ENCODE measurements at places on chromosomes 3 and 15.

- DNase-seq: no peak
Observed at GRCh38 chr15:63401078-63401477, 19.4 kb upstream of the CA12 start.

DNA sequence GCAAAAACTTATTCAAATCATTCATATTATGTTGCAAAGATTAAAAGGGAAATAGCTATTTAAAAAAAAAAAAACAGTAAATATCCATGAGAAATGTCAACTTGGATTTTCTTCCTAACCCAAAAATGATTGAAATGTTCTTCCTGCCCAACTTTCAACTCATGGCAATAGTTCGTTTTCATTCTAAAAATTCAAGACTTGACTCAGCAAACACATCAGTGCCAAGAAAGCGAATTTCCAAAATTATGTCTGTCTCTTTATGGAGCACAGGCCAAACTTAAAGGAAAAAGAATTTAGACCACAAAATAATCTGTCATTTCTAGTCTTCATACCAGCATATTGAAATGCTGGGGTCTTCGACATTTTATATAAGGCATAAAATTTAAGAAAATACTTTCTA is 63.7 kb downstream of the MAGI1 start:
- no peak for DNase-seq

DNA sequence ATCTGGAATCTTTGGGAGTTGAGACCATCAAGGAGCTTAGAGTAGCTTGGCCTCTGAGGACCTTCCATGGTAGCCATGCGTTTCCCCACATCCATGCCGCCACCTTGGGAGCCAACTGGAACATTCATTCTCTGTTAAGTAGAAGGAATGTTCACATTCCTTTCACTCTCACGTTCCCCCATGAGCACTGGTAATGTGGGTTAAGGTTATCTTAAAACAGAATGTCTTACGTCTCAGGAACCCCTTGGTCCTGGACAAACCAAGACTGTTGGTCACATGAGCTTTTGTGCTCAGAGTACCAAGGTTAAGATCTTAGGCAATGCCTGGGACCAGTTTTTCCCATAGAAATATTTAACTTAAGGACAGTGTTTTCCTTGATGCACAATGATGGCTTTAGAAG is 211.7 kb upstream of the UBE2E1 start:
- DNase-seq: no peak

DNA sequence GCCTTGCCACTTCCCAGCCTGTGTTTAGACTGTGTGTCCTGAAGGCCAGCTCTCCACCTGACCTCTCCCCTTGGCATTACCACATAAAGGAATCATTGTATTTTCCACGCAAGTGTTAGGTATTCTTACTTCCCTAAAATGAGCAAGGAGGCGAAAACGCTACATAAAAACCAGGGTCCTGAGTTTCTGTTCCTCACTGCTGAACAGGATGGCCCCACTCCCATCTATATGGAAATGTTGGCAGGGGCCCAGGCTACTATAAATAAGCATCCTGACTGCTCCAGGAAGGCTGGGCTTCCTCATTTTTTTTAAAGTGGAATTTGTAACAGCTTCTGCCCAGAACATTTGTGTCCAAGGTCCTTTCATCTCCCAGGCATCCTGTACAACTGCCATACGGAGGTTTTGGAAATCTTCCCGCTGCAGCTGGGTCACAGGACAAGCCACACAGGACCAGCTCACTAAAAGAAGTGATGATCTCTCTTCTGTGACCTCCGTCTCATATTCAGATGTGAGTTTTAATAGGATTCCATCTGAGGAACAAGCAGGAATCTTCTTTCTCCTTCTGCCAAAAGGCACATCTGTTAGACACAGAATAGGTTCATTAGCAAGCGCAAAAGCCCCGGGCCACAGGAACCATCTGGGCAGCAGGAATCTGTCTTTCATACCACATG is 56.4 kb upstream of the LIMD1 start:
- no peak for DNase-seq

DNA sequence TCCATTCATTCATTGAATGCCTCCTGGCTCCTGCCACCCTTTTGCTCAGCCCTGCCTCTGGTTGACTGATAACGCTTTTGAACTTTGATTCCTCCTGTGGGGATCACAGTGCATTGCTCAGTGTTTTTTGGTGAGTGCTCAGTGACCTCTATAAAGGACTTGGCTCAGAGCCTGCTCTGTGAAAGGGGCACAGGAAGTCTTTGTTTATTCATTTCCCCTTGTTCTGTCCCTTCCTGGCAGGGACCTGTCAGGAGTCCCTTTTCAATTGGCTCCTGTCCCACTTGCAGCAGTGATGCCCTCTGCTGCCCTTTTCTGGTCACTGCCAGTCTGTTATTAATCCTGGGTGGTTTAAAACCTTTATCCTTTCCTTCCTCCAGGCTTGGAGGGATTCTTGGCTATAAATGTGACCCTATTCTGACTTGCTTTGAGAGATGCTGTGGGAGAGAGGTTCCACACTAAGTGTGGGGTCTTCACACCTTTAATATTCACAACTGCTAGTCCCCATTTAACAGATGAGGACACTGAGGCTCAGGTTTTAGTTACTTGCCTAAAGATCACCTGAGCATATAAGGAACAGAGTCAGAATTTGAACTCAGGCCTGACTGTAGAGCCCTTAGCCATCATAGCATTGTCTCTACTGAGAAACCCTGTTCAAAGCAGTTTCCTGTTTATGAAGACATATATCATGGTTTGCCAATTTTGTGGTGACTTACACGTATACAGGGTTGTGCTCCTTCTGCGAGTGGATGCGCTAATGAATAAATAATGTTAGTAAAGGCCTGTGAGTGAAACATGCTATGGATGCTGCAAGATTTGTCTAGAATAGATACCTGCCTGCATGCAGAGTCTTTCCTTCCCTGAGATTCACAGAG is 23.2 kb upstream of the TATDN2 start:
- DNase-seq: peak; percentile 64

GRCh38 chr15:58515807-58516206 is 84.0 kb downstream of the LIPC start:
- DNase-seq: no peak

DNA sequence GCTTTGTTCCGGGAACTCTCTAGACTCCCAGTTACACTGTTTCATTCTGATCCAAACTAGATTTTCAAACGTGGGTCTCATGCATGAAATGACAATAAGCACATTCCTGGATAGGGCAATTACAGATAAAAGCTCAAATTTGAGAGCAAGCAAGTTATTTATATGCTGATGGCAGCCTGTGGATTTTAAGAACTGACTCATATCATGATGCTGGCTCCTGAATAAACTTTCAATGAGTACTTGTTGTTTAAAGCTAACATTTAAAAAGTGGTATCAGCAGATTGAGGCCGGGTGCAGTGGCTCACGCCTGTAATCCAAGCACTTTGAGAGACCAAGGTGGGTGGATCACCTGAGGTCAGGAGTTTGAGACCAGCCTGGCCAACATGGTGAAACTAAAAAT is 66.6 kb downstream of the LEO1 start:
- DNase-seq: no peak

DNA sequence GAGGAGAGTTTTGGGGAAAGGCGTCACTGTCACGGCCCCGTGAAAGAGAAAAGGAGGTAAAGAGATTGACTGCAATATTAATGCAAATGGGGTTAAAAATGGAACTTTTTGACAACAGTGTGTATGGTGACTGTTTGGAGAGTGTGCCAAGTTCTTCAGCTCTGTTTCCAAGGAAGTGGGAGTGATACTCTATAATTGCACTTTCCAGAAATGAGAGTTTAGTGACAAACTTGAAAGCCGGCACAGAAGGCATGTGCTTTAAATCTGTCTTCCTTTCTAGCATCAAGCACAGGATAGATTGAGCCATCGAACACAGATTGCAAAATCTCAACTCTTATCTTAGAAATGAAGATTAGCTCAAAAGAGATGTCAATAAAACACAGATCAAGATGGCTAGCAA is 51.9 kb upstream of the SNRPA1 start:
- no peak for DNase-seq

GRCh38 chr3:65020281-65021160 is 332.7 kb upstream of the ADAMTS9 start:
- no peak for DNase-seq

DNA sequence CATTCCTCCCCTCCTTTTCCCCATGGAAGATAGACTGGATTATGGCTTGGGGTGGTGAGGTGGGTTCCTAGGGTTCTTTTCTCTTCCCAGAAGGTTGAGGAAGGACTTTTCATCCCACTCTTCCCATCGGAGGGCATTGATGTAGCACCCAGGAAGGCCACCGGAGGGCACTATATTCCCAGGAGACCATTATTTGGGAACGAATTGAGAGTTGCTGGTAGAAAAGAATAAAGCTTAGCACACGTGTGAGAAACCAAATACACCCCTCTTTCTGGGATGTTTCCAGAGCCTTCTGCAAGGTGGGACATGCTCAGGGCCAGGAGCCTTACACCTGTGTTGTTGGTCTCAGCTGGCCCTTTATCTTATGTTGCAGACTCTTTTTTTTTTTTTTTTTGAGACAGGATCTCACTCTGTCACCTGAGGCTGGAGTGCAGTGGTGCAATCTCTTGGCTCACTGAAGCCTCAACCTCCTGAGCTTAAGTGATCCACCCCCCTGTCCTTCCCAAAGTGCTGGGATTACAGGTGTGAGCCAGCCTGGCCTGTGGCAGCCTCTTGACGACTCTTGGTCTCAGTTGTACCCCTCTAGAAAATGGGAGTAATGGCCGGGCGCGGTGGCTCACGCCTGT is 6.3 kb upstream of the CDC25A start:
- DNase-seq: peak; percentile 32

GRCh38 chr3:69359339-69359893 is 26.5 kb downstream of the FRMD4B start:
- no peak for DNase-seq

GRCh38 chr3:151504606-151505005 is 43.7 kb upstream of the IGSF10 start:
- no peak for DNase-seq

DNA sequence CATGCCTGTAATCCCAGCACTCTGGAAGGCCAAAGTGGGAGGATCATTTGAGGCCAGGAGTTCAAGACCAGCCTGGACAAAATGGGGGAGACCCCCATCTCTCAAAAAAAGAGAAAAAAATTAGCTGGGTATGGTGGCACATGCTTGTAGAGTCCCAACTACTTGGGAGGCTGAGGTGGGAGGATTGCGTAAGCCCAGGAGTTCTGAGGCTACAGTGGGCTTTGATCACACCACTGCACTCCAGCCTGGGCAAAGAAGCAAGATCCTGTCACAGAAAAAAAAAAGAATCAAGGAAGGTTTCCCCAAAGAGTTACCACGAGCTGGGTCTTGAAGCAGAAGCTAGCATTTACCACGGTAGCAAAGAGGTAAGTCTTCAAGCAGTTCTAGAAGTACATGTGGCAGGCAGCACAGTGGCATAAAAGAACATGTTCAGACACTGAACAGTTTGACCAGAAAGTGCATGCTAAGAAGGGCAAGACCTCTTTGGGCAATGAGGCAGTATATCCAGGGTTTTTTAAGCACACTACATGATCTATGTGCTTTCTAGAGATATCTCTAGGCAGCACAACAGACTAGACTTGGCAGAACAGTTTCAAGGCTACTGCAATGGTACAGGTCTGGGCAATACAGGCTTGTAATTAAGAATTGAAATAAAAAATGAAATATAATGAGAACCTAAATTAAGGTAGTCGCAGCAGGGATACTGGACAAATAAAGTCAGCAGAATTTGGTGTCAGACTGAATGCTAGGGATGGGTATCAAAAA is 418.5 kb downstream of the SHQ1 start:
- DNase-seq: no peak

DNA sequence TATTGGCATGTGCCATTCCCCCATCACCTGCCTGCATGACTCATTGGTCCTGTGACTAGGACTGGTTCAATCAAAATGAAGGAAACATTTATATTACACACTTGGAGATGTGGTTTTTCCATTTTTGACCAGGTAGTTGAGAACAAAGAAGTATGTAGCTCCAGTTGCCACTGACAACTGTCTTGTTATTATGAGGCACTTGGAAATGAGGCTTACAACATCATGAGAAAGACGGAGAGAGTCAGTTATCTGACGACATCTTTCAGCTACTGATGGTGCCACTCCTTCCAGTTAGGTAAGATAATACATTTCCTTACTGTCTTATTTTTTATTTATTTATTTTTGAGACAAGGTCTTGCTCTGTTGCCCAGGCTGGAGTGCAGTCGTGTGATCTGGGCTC is 21.8 kb upstream of the PROK2 start:
- no peak for DNase-seq

DNA sequence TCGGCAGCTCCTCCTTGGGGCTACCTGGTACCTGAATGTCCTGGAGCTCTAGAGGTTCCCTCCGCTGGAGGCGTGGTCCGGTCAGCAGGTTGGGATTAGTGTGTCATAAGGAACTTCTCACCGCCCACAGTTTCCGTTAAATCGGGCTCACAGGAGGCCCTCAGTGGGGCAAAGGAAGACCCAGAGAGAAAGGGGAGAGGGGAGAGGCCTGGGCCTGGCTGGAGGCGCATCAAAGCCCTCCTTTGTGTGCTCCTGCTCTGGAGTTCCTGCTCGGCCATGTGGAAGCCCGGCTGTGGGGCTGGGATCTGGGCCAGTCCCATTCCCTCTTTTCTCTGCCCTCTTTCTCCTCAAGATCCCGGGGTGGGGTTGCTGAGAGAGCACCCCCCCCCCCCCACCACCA is at the start of gene RLBP1:
Gene RLBP1 (minus strand): TSS at position 37 of the 400 bp plus-strand sequence. CDS start 2,604 bp downstream, outside the sequence.
- DNase-seq: no peak

DNA sequence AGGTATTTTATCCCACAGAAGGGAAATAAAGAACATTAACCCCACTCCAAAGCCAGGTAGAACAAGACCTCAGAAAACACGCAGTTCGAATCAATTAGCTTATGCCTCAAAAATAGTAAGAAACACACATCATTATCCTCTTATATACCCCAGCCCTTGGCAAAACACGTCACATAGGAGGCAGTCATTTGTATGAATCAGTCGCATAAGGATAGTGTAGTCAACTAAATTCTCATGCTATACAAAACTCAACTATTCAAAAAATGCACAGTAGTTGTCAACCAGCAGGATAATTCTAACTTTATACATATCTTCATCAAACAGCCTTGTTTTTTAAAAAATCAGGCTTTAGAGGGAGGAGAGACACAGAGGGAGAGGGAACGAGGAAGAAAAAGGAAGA is 298.4 kb downstream of the FOXP1 start:
- no peak for DNase-seq

- no peak for DNase-seq
Observed at GRCh38 chr3:21524133-21524532, 226.9 kb downstream of the ZNF385D start.

- DNase-seq: peak; percentile 25
Observed at GRCh38 chr3:111968319-111969054, 10.3 kb upstream of the ABHD10 start.

- no peak for DNase-seq
Observed at GRCh38 chr3:149703466-149703865, 45.6 kb upstream of the WWTR1 start.

Measured in NCI-H1092 (cell line).